ENCODE measurements at places on chromosomes 7 and 10.
A peak's percentile ranks its signal among the peaks of the same experiment; 100 is the strongest.

GRCh38 chr10:93068411-93069244 lies 5.1 kb upstream of the CYP26A1 start:
- no peak for DNase-seq

DNA sequence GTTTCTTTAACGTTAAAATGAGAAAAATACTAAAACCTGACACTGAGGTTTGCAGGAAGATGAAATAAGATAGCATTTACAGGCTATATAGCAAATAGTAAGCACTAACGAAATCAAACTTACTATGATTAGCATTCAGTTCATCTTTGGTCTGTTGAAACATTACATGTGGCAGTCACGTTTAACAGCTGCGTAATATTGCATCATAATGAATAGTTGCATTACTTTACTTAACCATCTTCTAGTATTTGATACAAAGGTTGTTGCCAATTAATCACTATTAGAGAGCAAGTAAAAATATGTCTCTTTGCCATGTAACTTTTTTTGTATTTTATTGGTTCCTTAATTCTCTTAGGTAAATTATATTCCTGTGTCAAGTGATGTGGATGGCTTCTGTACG lies 131.8 kb upstream of the GHITM start:
- no peak for DNase-seq

GRCh38 chr7:155844019-155844453 lies 31.8 kb upstream of the SHH start:
- no peak for DNase-seq

- no peak for DNase-seq
These were observed 119.5 kb upstream of the INSYN2A start for GRCh38 chr10:127315888-127316287.

DNA sequence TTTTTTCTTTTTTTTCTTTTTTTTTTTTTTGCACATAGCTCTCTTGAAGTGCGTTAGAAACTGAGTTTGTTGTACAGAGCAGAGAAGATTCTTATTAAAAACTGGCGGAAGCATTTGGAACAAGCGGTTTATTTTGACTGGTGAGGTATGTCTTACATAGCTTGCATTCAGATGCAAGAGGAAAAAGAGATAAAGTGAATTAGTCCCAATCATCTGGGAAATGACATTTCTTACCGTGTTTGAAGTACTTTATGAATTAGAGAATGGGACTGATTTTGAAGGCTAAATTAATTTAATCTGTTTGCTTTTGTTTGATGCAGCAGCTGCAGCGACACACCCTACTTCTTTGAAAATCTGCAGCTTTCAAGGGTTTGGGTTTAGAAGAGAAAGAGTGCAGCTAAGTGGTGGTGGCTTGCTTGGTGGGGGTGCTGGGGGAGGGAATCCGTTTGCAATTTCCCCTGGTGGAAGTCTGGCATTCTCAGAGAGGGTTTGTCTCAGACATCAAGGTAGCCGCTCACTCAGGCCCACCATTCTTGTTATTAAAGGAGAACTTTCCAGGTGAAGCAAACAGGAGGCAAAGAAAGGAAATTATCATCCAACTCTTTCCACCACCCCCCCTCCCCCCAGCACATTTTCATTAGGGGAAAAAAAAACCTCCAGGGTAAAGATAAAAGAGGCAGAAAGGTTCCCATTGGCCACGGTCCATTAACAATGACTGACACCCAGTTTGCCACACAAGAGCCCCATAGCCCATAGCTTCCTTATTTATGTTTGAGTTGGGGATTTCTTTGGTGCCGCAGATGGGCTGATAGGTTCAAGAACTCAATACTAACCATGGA lies 231.7 kb downstream of the SKIDA1 start:
- DNase-seq = no peak

GRCh38 chr7:42910306-42910705 lies 1.6 kb downstream of the C7orf25 start:
- DNase-seq = no peak

- DNase-seq = no peak
These were observed 311.1 kb downstream of the HPSE2 start for GRCh38 chr10:98924526-98924925.

- DNase-seq = no peak
These were observed 57.7 kb upstream of the CDK13 start for GRCh38 chr7:39892361-39892760.

DNA sequence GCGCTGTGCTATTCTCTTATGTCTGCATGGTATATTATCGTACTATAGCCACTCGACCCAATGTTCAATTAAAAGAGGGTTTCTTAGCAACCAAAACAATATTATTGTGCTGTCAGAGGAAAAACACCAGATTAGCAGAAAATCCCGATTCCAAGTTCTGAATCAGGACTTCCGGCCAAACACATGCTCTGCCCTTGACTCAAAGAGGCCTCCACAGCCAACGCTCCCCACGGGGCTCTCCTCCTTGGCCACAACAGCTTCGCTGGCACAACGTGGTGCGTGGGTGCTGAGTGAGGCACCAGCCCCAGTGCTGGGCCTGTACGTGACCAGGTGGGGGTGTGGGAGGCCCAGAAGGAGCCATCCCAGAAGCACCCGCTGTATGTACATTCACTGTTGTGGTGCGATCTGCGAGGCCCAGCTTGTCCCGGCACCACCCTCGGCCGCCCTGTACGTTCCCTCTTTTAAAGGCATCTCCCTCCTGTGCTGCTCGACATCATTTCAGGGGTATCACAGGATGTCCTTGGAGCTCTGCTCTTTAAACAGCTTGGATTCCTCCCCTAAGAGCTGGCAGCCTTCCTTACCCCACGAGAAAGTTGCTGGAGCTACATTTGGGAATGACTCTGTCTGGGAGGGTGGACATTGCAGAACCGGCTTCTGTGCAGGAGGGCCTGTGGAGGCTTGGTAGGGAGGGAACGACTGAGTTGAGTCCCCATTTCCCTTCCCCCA lies 736.2 kb downstream of the PARD3 start:
- DNase-seq = no peak

GRCh38 chr7:95511716-95512260 lies 26.0 kb downstream of the ASB4 start:
- DNase-seq = peak; percentile 87

DNA sequence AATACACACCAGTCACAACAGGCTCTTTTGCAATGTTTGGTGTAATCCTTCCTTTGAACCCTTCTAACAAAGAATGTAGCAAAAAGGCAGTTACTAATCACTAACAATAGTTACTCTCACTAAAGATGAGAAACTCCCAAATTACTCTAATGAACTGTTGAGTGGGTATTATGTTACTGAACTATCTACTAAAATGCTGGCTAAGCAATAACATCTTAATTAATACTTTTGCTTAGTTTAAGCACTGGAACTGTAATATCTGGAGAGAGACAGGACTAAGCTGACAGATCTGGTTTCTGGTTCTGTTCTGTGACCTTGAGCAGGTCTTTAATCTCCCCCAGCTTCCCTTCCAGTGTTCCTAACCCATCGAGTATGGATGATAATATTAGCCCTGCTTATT lies 241.7 kb downstream of the CHCHD3 start:
- DNase-seq = no peak

DNA sequence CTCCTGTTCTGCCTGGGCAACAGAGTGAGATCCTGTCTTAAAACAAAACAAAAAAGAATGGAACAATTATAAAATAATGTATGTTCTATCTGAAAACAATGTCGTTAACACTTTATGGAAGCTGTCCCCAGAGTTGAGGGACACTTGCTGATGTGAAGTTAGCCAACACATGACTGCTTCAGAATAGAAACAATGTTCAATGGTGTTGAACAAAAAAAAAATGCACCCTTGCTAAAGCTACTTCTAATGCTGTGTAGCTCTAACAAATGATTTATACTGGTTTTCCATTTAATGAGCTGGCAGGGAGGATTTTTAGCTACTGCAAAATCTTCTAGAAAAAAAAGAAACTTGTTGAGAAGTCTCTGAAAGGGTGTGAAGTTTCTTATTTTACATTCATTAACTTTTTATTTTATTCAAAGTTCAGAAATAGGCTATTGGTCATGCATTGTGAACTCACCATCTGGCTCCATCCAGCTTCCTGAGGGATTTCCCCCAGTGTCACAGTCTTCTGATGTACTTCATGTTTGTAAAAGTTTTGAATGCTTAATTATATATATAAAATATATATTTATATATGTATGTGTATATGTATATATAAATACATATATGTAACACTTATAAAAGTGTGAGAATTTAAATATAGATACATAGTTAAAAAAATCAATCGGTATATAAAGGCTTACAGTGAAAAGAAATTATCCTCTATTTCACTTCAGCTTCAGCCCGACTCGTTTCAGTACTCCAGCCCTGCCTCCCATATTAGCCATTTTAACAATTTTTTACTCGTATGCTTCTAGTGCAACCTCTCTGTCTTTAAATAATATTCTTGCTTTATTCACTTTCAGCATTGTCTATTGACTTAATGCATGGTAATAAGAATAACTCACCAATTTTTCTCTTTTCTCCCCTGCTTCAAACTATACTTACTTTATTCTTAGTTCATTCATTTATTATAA lies 35.0 kb downstream of the HDAC9 start:
- peak; percentile 34 for DNase-seq

DNA sequence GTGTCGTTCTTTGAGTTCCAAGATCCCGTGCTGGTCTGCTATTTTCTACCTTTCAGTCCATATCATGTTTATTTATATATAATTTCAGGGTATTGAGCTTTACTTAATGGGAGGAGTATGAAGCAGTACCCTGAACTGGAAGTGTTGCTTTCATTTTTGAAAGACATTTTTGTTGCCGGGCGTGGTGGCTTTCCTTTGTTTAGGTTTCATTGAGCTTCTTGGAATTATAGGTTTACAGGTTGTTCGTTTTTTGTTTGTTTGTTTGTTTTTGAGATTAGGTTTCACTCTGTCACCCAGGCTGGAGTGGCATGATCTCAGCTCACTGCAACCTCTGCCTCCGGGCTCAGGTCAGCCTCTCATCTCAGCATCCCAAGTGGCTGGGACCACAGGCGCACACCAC lies 7.4 kb downstream of the ZNF487 start:
- DNase-seq = no peak

DNA sequence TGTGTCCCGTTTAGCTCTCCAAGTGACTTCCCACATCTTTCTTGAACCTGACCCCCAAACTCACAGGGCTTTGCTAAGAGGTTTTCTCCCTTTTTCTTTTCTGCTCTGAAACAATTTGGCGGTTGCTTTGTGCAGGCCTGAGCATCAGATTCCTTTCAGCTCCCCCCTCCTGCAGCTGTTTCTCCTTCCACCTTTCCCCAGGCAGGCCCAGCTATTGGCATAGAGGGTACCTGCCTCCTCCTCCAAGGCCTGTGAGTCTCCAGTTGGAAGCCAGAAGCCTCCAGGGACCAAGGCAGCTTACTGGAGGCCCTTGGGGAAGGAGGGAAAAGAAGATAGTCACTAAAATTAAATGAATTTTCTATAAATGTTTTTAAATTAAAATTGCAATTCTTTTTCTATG lies 7.7 kb downstream of the VAX1 start:
- no peak for DNase-seq

DNA sequence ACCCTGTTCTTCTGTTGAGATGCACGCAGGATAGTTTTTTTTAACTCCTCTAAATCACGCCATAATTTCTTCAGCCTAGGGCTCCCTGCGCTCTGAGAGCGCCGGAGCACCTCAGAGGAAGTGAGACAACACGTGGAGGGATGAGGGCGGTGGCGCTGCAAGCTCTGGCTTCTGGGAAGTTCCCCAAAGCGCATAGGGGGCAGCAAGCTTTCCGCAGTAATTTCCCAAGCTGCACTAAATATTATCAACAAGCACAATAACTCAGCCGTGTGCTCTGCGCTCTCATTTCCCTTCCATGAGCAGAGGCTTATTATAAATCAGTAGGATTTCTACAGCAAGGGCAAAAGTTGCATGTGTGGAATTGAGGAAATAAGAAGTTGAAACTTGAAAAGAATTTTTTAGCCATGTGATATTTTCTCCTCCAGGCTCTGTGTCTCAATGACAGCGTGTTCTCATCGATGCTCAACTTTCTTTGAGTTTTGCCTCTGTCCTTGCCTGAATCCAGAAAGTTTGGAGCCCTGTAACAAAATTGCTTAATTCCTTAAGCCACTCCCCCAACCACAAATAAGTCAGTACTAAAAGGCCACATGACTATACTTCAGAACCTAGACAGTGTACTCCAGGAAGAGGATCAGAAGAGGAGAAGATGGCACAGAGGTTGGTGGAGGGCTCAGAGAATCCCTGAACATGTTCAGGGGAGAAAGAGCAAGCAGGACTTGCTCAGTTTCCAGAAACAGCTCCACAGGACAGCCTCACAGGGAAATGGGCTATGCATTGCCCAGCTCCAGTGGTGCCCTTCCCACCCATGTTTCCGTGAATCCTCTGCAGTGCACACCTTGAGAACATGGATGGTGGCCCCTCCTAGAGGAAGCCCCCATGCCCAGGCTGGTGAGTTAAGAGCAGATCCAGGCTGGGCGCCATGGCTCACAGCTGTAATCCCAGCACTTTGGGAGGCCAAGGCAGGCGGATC lies 221.5 kb upstream of the GHITM start:
- peak; percentile 51 for DNase-seq

DNA sequence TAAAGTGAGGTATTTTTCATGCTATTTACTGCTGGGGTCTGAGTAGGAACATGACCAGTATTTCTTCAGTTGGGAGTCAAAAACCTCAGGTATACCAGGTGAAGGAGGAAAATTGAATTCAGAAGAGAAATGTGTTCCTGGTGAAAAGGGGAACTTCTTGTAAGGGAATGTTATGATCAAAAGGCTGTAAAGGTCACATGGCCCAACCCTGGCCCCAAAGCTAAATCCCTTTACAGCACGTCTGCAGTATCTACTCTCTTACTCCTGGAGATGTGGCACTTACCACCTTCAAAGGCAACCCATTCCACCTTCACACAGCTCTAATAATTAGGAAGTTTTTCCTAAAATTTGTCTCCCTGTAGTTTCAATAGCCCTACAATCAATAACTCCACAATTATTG lies 15.2 kb downstream of the PIK3AP1 start:
- DNase-seq = peak; percentile 50

DNA sequence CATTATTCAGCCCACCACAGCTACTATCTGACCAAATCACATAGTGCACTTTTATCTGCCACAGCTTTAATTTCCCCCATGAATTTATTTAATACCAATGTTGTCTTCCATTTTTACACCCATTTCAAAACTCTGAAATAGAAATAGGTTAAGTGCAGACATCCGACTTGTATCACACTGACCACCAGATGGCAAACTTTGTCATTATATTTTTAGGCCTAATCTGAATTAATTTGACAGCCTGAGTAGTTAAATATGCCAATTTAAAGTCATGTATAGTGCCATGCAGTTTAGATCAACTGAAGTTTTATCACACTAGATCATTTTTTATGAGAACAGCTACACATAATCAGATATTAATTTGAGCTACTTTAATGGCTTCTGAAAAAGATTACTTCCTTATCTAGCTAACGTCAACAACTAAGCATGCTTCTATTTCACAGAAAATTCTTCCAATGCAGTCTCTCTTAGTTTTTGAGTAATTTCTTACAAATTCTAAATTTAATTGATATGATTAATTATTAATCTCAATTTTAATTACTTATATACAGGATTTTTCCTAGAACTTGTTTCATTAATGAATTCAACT lies 566.4 kb downstream of the GFRA1 start:
- peak; percentile 2 for DNase-seq

GRCh38 chr10:127919418-127920271 lies 12.7 kb downstream of the PTPRE start:
- peak; percentile 88 for DNase-seq
